ENCODE measurements at places on chromosomes 6 and 20.
A peak's percentile ranks its signal among the peaks of the same experiment; 100 is the strongest.

DNA sequence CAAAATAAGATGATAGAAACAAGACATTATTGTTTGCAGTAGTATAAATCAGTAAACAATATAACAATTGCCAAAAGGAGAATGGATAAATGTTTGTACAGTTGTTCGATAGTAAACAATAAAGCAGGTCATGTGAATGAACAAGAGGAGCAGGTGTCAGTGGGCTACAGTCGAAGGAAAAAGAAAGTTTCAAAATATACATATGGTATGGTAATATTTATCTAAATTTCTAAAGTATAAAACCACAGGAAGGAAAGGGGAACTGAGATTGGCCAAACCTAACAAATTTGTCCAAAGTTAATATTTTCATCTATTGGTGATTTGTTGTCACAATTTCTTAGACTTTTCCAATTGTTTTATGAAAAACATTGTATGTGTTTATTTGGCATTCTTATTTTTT is 110.9 kb downstream of the SH3BGRL2 start:
- DNase-seq, result no peak

DNA sequence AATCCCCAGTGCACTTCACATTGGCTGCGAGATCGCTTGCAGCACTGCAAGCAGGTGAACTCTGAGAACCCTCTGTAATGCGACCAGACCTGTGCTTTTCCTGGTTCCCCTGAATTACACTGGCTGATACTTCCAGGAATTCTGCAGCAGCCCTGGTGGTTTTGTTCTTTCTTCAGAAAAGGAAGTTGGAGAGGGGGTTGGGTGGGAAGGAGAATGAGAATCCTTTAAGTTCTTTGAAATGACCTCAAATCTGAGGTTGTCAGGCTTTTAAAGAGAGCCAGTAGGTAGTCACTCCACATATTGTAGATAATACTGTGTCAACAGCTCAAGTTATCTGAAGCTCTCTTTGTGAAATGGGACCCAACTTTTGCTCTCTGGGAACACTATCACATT is 62.4 kb downstream of the GCNT2 start:
- no peak for DNase-seq

- DNase-seq, result no peak
These were observed 4.6 kb upstream of the PPP1R3G start for GRCh38 chr6:5080574-5080973.

DNA sequence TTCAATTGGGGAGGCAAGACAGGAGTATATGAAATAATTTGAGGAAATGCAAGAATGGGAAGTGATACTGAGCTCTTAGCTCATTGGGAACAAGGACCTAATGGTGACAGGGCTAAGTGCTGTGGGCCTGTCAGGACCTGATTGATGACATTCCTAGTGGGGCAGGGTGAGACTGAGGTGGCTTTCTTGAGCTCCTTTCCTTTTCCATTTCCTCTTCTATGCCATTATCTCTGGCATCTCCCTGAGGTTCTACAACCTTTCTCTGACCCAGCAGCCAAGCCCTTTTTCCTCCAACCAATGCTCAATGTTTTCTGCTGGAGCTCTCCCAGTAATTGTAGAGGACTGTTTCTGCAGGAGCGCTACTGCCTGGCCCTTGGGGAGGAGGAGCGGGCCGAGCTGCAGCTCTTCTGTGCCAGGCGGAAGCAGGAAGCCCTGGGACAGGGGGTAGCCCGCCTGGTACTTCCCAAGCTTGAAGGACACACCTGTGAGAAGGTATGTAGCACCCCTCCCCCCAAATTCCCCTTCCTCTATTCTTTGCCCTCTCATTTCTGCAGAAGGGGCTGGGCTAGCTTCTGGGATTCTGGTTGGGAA is 2.8 kb upstream of the TOMM6 start:
- DNase-seq, result no peak

GRCh38 chr6:26180346-26180745 is 93.1 kb downstream of the HFE start:
- no peak for DNase-seq

DNA sequence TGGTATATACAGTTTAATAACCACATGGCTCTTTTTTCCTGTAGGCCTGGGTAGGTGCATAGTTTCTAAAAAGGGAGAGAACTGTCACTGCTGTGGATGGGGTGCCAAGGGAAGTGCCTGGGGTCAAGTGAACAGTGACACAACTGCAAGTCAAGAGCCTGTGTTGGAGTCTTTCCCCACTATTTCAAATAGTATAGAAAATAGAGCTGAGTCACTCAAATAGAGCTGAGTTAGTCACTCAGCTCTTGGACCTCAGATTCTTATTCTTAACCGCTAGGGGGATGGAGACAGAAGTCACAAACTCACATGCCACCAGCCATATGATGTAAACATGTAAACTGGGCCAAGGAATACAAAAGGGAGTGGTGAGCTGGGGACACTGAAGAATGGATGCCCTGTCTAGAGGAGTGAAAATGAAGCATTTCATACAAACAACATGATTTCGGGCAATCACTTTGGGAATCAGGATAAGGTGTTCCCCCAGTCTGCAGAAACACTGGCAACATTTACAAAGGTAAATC is 2.1 kb downstream of the NQO2 start:
- DNase-seq, result peak; percentile 79

- no peak for DNase-seq
These were observed 831.0 kb downstream of the TFAP2A start for GRCh38 chr6:9583753-9584352.

GRCh38 chr6:38337819-38338465 is 301.8 kb downstream of the BTBD9 start:
- peak; percentile 53 for DNase-seq

- no peak for DNase-seq
These were observed 32.2 kb upstream of the LAMP5 start for GRCh38 chr20:9482180-9482579.

DNA sequence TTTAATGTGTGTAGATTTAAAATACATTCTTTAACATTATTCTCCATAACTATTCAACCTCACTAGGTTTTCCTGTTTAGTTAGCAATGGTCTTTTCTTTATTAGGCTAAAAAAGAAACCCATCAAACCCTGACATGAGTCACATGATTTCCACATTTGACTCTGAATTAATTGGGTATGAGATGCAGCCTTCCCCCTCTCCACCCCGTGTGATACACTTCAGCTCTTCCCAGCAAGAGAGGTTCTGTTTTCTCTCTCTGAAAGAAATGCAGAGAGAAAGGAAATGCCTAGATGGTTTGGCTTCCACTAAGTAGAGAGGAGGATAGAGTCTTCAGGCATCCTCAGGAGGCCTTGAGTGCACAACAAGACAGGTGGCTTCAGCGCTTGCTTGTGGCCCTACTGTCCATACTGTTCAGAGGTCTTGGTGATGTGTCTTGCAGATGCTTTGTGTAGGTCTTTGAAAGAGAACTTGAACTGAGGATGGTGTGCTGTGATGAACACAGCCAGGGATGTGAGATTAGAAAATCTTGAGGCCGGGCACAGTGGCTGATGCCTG is 17.3 kb downstream of the FARS2 start:
- DNase-seq, result no peak

GRCh38 chr6:32865724-32866443 is 11.9 kb downstream of the PSMB9 start:
- no peak for DNase-seq

DNA sequence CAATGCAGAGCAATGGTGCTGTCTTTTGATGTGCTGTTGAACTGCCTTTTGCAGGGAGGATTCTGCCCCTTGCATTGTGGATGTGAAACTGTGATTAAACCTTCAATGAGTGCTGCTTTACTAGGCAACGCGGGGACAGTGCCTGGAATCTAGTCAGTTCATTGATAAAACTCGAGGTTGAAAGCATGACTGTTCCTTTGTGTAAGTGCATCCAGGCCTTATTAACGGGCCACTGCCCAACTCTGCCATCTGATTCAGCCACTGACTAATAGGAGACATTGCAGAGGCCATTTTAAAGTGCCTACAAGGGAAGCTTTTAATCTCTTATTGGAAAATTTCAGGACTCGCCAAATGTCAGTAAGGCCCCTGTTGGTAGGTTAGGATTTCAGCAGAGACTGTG is 49.3 kb downstream of the SLC35F1 start:
- DNase-seq, result no peak

- no peak for DNase-seq
These were observed 1277.2 kb upstream of the GJE1 start for GRCh38 chr6:140855520-140855919.

DNA sequence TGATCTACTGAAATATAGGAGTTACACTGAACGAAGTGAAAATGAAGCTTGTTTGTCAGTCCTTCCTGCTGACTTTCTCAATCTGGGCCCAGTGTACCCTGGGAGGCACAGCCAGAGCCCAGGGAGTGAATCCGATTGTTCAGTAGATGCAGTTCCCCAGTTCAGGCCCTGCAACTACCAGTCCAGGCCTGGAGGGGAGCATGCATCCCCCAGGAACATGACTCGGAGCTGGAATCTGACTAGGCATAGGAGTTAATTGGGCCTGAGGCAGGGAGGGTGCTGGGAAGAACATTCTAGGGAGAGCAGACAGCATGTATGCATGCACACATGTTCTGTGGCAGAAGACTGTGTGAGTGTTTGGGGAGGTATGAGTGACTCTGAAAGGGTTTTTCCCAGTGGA is 42.1 kb downstream of the PHACTR3 start:
- no peak for DNase-seq

DNA sequence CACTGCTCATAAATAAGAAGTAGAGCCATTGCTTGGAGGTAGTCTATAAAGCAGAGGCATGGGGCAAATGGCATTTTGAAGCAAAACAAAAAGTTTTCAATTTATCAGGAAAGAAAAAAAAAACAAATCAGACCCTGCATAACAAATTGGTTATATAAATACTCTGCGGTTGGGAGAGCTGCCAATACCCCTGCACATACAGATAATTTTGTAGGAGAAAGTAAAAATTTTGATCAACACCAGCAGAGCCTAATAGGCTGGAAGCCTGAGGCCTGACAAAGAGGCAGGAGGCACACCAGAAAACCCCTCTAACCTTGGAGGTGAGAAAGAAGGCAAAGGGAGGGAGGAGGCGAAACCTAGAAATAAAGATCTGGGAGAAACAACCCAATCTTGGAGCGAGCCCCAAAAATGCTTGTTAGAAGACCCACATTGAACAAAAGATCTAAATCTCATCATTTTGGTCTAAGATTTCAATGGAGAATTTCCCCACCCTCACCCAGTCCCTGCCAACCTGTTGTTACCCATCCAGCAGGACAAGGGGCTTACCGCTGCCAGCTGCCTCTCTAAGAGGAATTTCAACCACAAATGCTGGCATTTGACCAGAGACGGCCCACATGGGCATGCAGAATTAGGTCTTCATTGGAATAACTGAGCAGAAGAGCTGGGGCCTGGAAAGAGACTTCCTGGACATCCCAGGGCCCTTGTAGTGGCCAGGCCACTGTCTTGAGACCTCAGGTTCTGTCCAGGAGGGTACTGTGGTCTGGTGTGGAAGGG is 28.4 kb downstream of the FOXA2 start:
- DNase-seq, result peak; percentile 37

GRCh38 chr6:167037762-167038161 is 38.6 kb downstream of the CEP43 start:
- DNase-seq, result no peak

DNA sequence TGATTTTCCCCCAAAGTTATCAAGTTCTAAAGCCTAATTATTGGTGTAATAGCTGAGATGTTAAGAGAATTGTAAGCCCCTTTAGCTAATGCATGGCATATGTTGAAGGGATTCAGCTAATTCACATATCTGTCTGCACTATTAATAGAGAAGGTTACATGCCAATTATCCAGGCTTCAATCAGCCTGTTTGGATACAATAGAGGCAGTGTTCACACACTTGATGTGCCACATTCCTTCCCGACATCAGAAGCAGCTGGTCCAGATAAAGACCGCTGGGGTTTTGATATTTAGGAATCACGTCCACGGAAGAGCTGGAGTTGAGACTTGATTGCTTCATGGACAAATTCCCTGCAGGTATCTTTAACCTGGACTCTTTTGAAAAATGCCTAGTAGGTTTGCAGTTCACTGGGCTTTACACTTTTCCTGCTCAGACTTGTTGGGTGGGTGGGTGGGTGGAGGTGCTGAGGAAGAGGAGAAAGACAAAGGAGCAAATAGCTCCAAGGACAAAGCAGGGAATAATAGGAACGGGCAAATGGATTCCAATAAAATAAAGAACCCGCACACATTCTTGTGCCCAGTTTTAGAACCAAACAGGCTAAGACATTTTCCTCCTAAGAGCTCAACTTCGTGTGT is 142.6 kb upstream of the ZNF217 start:
- peak; percentile 51 for DNase-seq

DNA sequence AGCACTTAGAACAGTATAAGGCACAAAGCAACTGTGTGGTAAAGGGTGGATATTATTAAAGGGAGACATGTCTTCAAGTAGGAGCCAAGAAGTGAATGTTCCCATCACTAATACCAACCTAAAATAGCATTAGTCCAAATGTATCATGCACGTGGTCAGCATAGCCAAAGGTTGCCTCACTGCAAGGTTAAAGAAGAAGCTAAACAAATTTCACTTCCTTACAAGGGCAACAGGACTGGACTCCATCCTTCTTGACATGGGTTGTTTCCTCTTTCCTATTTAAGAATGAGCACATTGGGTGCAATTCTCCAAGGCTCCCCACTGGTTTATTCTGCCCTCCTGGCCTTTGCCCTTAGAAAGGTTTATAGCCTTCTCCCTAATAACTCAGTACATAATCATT is 186.7 kb downstream of the PHACTR1 start:
- DNase-seq, result no peak

DNA sequence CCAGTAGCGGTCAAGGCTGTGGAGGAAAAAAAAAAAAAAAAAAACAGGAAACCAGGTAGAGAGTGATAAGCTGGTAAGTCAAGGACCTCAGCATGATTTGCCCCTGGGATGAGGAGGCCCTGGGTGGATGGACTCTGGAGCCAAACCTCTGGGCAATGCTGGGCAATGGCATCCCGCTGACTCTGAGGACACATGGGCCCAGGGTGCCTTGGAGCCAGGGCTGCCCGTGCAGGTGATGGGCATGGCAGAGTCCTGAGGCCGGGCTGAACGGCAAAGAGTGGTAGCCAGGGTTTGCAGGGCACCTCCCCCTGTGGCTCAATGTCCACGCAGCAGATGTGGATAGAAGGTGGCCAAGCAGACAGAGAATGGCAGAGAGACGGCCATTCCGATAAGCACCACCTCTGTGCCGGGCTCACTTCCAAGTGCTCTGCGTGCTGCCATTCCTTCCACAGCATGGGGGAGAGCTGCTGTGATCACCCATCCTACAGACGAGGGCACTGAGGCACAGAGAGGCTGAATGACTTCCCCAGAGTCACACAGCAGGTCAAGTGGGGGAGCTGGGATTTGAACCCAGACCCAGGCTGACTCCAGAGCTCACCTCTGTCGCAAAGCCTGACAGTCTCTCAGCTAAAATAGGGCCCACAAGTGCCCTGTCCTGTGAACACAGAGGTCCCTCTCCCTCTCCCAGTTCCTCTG is 353.9 kb downstream of the CDH4 start:
- no peak for DNase-seq

GRCh38 chr6:125310994-125311649 is 9.4 kb upstream of the HDDC2 start:
- DNase-seq, result peak; percentile 59

DNA sequence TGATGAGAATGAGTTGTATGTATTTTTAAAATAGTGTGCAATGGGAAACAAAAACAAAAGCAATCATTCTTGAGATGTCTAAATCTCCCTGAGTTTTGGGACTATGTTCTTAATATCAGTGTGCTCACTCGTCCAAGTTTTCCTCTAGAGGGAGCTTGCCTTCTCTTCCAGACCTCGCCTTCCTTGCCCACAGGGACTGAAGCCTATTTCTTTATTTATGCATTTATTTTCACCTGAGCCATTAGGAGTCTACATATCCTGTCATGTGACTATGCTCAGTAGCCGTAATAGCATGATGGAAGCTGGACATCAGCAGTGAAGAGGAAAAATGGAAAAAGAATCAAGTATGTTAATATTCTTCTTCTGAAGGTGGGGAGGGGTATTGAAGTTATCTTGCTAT is 131.2 kb downstream of the SH3BGRL2 start:
- DNase-seq, result no peak
